ENCODE measurements at places on chromosomes 13 and 19. TPM values are rescaled to one million over a fixed set of nuclear protein-coding genes. Genes with fewer than 3 reads are reported as not detected.

PABPC3 gene
- total RNA-seq, result 0.06 TPM

- H3K27ac ChIP-seq, result no peak overlapping the region
- H3K4me1 ChIP-seq, result peaks cover 9% of the 10 kb centered on the region
- no peak overlapping the region for H3K4me3 ChIP-seq
- no peaks in the 10 kb centered on the region for H3K36me3 ChIP-seq
- H3K27me3 ChIP-seq, result peaks cover 24% of the 10 kb centered on the region
These were observed 17.3 kb downstream of the TEX29 start for GRCh38 chr13:111337741-111338140.

DNA sequence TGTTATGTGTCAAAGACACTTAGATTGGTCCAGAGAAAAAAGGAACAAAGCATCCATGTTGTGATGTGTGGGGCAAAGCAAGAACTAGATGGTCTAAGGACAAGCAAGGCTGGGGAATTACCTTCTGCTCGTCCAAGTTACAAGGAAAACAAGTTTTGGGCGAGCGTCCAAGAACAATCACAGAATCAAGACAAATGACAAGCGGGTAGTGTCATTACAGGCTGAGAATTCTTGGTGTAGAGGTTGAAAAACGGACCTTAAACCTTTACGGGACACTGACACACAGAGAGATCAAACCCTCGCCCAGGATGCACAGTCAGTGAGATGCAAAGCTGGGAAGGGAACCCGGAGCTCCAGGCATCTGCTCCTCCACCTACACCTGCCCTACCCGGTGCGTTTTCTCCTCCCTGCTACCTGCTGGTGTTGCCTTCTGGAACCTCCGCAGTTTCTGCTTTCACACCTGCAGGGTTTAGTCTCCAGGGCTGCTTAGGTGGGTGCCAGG, 515 bp upstream of the ZNF324B start:
- no peak overlapping the region for H3K27ac ChIP-seq
- peak overlapping the region; percentile 74 for H3K4me3 ChIP-seq
- H3K4me1 ChIP-seq, result peaks cover 7% of the 10 kb centered on the region
- no peaks in the 10 kb centered on the region for H3K27me3 ChIP-seq

SH2D3A gene
- not detected for total RNA-seq

GRCh38 chr13:78841358-78841963, 182.5 kb upstream of the OBI1 start:
- no peak overlapping the region for H3K27ac ChIP-seq
- no peaks in the 10 kb centered on the region for H3K4me1 ChIP-seq
- no peak overlapping the region for H3K4me3 ChIP-seq
- no peaks in the 10 kb centered on the region for H3K36me3 ChIP-seq

DNA sequence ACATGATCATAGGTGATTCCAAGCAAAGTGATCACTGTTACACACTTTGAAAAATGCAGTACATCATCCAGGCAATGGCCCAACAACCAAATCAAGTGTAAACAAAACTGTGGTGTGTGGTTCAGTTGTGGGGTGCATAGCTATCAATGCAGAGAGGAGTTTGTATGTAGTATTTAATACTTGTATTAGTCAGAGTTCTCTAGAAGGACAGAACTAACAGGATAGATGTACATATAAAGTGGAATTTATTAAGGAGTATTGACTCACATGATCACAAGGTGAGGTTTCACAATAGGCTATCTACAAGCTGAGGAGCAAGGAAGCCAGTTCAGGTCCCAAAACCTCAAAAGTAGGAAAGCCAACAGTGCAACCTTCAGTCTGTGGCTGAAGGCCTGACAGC, 249.3 kb upstream of the HTR2A start:
- H3K27me3 ChIP-seq, result no peaks in the 10 kb centered on the region
- no peaks in the 10 kb centered on the region for H3K4me1 ChIP-seq
- DNase-seq, result no peak
- H3K4me3 ChIP-seq, result no peak overlapping the region
- no peaks in the 10 kb centered on the region for H3K36me3 ChIP-seq
- no peak overlapping the region for H3K27ac ChIP-seq

MAP4K1 gene
- total RNA-seq, result not detected

- H3K4me1 ChIP-seq, result no peaks in the 10 kb centered on the region
- no peak for DNase-seq
- H3K4me3 ChIP-seq, result no peak overlapping the region
- no peak overlapping the region for H3K27ac ChIP-seq
These were observed 15.9 kb downstream of the ZNF83 start for GRCh38 chr19:52622261-52622660.

- no peaks in the 10 kb centered on the region for H3K27me3 ChIP-seq
- no peak overlapping the region for H3K4me3 ChIP-seq
- peaks cover 7% of the 10 kb centered on the region for H3K4me1 ChIP-seq
- peak; percentile 54 for DNase-seq
These were observed 7.7 kb downstream of the ATP4B start for GRCh38 chr13:113650275-113650674.

DNA sequence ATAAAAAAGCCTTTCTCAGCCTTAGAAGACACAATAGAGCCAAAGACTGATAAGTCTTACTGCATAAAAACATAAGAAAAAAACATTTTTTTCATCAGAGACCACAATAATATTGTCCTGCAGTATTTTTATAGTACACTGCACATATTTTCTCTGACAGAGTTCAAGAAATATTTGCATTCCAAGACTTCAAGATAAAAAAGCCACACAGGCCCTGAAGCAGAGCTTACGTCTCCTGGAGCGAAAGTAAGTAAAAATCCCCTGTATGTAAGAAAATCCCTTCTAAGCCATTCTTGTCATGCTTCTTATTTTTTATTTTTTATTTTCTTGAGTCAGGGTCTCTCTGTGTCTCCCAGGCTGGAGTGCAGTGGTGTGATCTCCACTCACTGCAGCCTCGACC, 755.9 kb downstream of the LIG4 start:
- H3K27ac ChIP-seq, result peak overlapping the region; percentile 40
- DNase-seq, result peak; percentile 61
- H3K36me3 ChIP-seq, result no peaks in the 10 kb centered on the region

TMEM221 gene
- total RNA-seq, result not detected

Data from SJSA1 (cell line).